ENCODE measurements at places on chromosomes 2 and 18. TPM values are rescaled to one million over a fixed set of nuclear protein-coding genes. Genes with fewer than 3 reads are reported as not detected.

Gene CNGA3
- not detected for polyA plus RNA-seq

Gene AGXT
- not detected for polyA plus RNA-seq

Gene ASB18
- not detected for polyA plus RNA-seq

Gene TANC1
- polyA plus RNA-seq, result 0.05 TPM

Gene HOXD12
- not detected for polyA plus RNA-seq

Gene SOX11
- not detected for polyA plus RNA-seq

Gene NTSR2
- not detected for polyA plus RNA-seq

Gene CXCR4
- polyA plus RNA-seq, result 485 TPM

Gene GAREM1
- polyA plus RNA-seq, result 0.36 TPM

Gene CXCR1
- polyA plus RNA-seq, result 0.39 TPM

Gene RELCH
- polyA plus RNA-seq, result 9.3 TPM

Gene SPP2
- polyA plus RNA-seq, result not detected

Gene CROCC2
- not detected for polyA plus RNA-seq

Gene ITGA6
- 80.0 TPM for polyA plus RNA-seq

Gene ABHD1
- polyA plus RNA-seq, result 1.4 TPM

Gene TRABD2A
- polyA plus RNA-seq, result 70.1 TPM

Gene CYS1
- polyA plus RNA-seq, result not detected

Gene CAPN14
- polyA plus RNA-seq, result 0.09 TPM

Gene CERKL
- polyA plus RNA-seq, result 16.7 TPM

Gene TTC32
- 21.9 TPM for polyA plus RNA-seq

Gene DSC1
- polyA plus RNA-seq, result 26.0 TPM

Gene PLA2R1
- not detected for polyA plus RNA-seq

Gene SPDYA
- not detected for polyA plus RNA-seq

Gene MTLN
- polyA plus RNA-seq, result 186 TPM

Gene CEBPZ
- polyA plus RNA-seq, result 25.7 TPM

Gene FRZB
- not detected for polyA plus RNA-seq

Gene APOB
- polyA plus RNA-seq, result not detected

Gene CRACDL
- 0.12 TPM for polyA plus RNA-seq

Gene MAP2
- polyA plus RNA-seq, result not detected

Gene UPP2
- polyA plus RNA-seq, result not detected

Gene FBXO48
- polyA plus RNA-seq, result 0.19 TPM

Gene TRIM54
- polyA plus RNA-seq, result not detected

Gene SAG
- not detected for polyA plus RNA-seq

Gene TMEM200C
- polyA plus RNA-seq, result not detected

Gene RAPH1
- polyA plus RNA-seq, result 0.31 TPM

Gene RAMP1
- polyA plus RNA-seq, result not detected

Gene B3GNT7
- 0.06 TPM for polyA plus RNA-seq

Gene ERCC3
- polyA plus RNA-seq, result 27.2 TPM

Gene SMAD7
- 4.9 TPM for polyA plus RNA-seq

Gene MOGAT1
- not detected for polyA plus RNA-seq

Gene MYO7B
- polyA plus RNA-seq, result not detected

Gene RTP5
- not detected for polyA plus RNA-seq

Gene NGEF
- polyA plus RNA-seq, result not detected

Gene COL4A3
- polyA plus RNA-seq, result not detected

Gene AQP12B
- polyA plus RNA-seq, result not detected

Gene SERPINB10
- not detected for polyA plus RNA-seq

Gene TMEM182
- polyA plus RNA-seq, result 3.2 TPM

Gene TMEM178A
- 0.11 TPM for polyA plus RNA-seq

Gene ATL2
- 24.2 TPM for polyA plus RNA-seq

Gene ANKRD62
- not detected for polyA plus RNA-seq

Gene REG3A
- polyA plus RNA-seq, result not detected

Gene OLA1
- 79.9 TPM for polyA plus RNA-seq

Gene MC4R
- polyA plus RNA-seq, result not detected

Gene SP140
- 7.5 TPM for polyA plus RNA-seq

Gene ERICH2
- not detected for polyA plus RNA-seq

Gene SLC14A1
- polyA plus RNA-seq, result 1.1 TPM
